ENCODE measurements at places on chromosomes 1 and 21.

DNA sequence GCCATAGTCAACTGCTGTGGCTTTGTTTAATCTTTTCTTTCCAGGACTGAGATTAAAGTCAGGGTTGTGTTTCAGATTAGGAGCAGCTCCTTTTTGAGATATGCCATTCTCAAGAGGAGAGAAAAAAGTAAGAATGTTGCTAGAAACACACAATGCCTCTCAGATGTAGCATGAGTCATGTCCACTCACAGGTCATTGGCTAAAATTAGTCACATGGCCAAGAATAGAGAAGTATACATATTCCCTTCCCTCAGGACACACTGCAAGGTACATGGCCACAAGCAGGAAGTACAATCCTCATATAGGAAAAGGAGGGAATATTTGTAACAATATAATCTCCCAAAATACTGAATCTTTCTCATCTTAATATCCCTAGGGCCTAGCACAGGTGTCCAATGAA, 141.9 kb upstream of the PTBP2 start:
- no peak for DNase-seq

GRCh38 chr1:3251099-3251806, 182.2 kb downstream of the PRDM16 start:
- DNase-seq = no peak

DNA sequence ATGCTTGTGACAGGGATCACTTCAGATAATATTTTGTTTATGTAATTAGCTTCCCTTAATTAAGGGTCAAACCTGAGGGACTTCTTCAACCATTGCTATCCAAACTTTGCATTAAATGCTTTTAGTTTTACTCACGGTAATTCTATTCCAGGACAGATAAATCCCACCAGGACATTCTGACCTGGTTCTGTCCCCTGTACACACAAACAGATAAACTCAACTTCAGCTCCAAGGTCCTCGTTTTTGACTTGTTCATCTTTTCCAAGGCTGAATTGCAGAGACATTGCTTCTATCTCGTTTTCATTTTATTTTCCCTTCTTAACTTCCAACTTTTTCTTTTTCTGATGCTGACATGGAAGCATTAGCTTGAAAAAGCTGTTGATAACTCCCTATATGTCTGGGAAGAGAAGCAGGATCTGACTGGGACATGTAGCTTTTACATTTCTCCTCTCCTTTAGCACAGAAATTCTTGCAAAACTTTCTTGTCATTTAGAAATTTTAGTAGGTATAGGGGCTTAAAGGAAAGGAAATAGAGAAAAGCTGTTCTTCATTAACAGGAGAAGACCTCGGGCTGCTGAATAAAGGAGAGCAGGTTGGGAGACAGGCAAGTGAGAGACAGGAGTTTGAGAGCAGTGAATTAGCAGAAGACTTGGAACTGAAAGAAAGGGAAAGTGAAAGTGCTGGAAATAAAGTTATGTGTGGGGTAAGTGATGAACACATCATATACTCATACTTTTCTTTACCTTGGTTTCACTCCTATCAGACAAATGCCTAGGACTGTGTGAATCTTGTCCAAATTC, 231.7 kb upstream of the B3GALT2 start:
- DNase-seq = no peak

- DNase-seq = no peak
Measured at GRCh38 chr1:151312826-151313225, 14.4 kb downstream of the PI4KB start.

- no peak for DNase-seq
Measured at GRCh38 chr1:216841165-216841564, 117.9 kb upstream of the ESRRG start.
